ENCODE measurements at places on chromosomes 5 and 9. TPM values are rescaled to one million over a fixed set of nuclear protein-coding genes. Genes with fewer than 3 reads are reported as not detected.

- DNase-seq, result no peak
Observed at GRCh38 chr9:29004988-29005387, 1431.7 kb upstream of the C9orf72 start.

GLDC gene
- total RNA-seq, result 1.3 TPM

GRCh38 chr5:143205386-143205785 is 198.1 kb downstream of the NR3C1 start:
- no peak for DNase-seq

- DNase-seq, result no peak
Observed at GRCh38 chr5:67795781-67796477, 419.6 kb upstream of the PIK3R1 start.

DNA sequence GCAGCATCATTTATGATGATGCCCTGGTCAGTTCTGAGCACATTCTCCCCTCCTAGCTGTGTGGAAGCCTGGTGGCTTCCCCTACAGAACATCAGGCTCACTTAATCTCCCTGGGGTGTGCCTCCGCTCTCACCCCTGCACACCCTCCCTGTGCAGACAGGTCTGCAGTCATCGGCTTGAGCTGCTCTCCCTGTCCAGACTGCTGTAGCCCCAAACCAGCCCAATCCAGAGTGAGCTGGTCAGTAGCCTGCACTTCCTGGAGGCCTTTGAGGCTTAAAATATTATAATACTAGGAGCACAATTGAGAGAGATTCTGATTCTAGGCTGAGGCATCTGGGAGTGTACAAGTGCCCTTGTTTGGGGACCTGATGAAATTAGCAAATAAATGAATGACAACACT is 60.2 kb downstream of the PPARGC1B start:
- no peak for DNase-seq

NFIB gene
- total RNA-seq, result 124 TPM

DNA sequence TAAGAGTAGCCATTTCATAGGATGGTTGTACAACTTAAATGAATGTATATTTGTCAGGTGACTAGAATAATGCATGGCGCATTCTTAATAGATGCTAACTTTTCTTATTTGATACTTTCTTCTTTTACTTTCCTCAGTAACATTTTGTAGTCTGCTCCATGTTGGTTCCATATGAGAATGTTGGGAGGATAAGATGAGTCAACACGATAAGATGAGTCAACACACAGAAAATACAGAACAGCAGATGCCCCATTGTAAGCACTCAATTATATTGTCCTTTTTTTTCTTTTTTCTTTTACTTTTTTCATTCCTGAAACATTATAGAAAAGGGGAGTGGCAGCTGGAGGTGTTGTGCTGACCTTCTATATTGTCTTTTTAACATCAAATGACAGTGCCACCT is 92.3 kb upstream of the SPATA31C2 start:
- no peak for DNase-seq

GRIA1 gene
- 2.5 TPM for total RNA-seq

PCDHGA1 gene
- total RNA-seq, result 0.39 TPM

DNA sequence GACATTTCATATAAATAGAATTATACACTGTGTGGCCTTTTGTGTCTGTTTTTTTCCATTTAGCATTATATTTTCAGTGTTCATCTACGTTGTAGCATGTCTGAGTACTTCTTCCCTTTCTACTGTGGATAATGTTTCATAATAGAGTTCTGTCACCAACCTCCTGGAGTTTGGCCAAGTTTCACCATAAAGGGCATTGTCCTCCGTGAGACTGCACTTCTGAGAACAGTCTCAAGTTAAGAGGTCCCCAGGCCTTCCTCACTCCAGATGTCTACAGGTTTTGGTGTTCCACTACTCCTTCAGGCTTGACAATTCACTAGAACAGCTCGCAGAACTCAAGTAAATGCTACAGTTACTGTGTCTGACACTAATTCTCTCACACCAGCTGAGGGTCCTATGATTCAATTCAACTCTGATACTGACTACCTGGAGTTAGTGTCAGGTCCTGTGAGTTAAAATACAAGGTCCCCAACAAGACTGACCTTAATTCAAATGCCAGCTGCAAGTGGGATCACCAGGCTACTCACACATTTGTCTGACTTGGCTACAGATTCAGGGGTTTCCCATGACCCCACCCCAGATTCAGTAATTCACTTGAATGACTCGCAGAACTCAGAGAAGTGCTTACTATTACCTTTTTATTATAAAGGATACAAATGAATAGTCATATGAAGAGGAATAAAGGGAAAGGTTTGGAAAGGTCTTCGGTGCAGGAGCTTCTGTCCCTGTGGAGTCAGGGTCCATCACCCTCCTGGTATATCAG is 31.1 kb downstream of the SLC35A4 start:
- DNase-seq, result no peak

- DNase-seq, result no peak
Observed at GRCh38 chr9:127194881-127195713, 69.5 kb upstream of the GARNL3 start.

Data from skin of body (tissue), 3 donors.